ENCODE measurements at places on chromosomes 2 and 18. TPM values are rescaled to one million over a fixed set of nuclear protein-coding genes. Genes with fewer than 3 reads are reported as not detected.

DNA sequence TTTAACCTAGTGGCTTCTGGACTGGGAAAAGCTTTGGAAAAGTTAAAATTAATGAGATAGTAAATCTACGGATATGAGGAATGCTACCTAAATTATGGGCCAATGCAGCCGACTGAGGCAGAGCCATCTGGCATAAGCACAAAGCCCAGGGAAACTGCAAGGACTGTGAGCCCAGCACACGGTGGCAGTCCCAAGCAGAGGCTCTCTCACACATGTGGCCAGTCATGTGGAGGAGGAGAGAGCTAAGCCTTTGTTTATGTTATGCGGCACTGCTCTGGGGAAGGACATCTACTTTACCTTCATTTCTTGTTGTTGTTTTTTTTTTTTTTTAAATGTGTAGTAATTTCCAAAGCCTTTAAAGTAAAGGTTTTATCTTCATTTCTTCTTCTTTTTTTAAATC lies 267.0 kb downstream of the STK39 start:
- no peaks in the 10 kb centered on the region for H3K27me3 ChIP-seq
- no peak overlapping the region for H3K27ac ChIP-seq
- no peak overlapping the region for H3K4me3 ChIP-seq
- peaks cover 11% of the 10 kb centered on the region for H3K36me3 ChIP-seq

DNA sequence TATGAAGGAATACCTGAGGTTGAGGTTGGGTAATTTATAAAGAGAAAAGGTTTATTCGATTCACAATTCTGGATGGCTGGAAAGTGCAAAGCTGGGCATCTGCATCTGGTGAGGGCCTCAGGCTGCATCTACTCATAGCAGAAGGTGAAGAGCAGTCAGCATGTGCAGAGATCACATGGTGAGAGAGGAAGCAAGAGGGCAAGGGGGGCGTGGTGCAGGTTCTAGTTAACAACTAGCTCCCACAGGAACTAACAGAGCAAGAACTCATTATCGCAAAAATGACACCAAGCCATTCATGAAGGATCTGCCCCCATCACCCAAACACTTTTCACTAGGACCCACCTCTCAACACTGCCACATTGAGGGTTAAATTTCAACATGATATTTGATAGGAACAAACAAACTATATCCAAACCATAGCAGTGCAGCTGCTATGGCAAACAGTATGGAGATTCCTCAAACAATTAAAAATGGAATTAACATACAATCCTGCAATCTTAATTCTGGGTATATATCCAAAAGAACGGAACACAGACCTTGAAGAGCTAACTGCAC lies 72.8 kb upstream of the LDLRAD4 start:
- H3K4me1 ChIP-seq = peaks cover 2% of the 10 kb centered on the region
- H3K4me3 ChIP-seq = no peak overlapping the region
- no peak overlapping the region for H3K27ac ChIP-seq
- H3K36me3 ChIP-seq = peaks cover 4% of the 10 kb centered on the region
- peaks cover 15% of the 10 kb centered on the region for H3K27me3 ChIP-seq

GRCh38 chr18:79299711-79300110 lies 96.0 kb upstream of the NFATC1 start:
- H3K27ac ChIP-seq = no peak overlapping the region
- no peaks in the 10 kb centered on the region for H3K27me3 ChIP-seq
- DNase-seq = no peak
- H3K36me3 ChIP-seq = peaks cover 15% of the 10 kb centered on the region
- peaks cover 12% of the 10 kb centered on the region for H3K4me1 ChIP-seq
- no peak overlapping the region for H3K4me3 ChIP-seq

GRCh38 chr18:46319783-46320182 lies 215.6 kb downstream of the HAUS1 start:
- no peak overlapping the region for H3K4me3 ChIP-seq
- H3K27me3 ChIP-seq = no peaks in the 10 kb centered on the region
- peaks cover 12% of the 10 kb centered on the region for H3K4me1 ChIP-seq
- DNase-seq = no peak
- H3K27ac ChIP-seq = no peak overlapping the region
- no peaks in the 10 kb centered on the region for H3K36me3 ChIP-seq

GRCh38 chr2:212505586-212505985 lies 33.0 kb downstream of the ERBB4 start:
- no peak for DNase-seq
- H3K27ac ChIP-seq = no peak overlapping the region
- no peaks in the 10 kb centered on the region for H3K4me1 ChIP-seq
- no peaks in the 10 kb centered on the region for H3K27me3 ChIP-seq

DNA sequence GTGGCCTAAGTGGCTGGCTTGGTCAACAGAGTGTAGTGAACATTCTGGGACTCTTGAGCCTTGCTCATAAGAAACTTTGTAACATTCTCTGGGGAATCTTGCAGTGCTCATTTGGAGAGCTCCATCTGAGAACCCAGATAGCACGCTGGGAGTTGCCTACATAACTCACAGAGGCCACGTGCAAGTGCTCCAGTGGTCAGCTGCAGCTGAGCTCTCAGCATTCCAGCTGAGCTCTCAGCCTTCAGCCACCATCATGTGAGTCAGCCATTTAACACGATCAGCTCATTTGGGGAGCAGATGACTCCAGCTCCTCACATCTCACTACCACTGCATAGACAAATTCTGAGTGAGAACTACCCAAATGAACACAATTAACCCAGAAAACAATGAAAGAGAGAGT lies 25.5 kb upstream of the CTNNA2 start:
- no peak overlapping the region for H3K4me3 ChIP-seq
- DNase-seq = no peak
- H3K4me1 ChIP-seq = no peaks in the 10 kb centered on the region
- no peaks in the 10 kb centered on the region for H3K36me3 ChIP-seq

DNA sequence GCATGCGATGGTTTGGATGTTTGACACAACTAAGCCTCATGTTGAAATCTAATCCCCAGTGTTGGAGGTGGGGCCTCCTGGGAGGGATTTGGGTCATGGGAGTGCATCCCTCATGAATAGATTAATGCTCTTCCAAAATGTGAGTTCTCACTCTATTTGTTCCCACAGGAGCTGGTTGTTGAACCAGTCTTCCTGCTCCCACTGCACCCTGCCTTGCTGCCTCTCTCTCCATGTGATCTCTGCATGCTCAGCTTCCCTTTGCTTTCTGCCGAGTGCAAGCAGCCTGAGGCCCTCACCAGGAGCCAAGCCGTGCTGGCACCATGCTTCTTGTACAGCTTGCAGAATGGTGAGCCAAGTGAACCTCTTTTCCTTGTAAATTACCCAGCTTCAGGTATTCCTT lies 206.8 kb downstream of the VAPA start:
- no peak for DNase-seq
- H3K4me3 ChIP-seq = no peak overlapping the region
- no peak overlapping the region for H3K27ac ChIP-seq
- peaks cover 9% of the 10 kb centered on the region for H3K27me3 ChIP-seq
- no peaks in the 10 kb centered on the region for H3K36me3 ChIP-seq
- H3K4me1 ChIP-seq = peaks cover 12% of the 10 kb centered on the region

DNA sequence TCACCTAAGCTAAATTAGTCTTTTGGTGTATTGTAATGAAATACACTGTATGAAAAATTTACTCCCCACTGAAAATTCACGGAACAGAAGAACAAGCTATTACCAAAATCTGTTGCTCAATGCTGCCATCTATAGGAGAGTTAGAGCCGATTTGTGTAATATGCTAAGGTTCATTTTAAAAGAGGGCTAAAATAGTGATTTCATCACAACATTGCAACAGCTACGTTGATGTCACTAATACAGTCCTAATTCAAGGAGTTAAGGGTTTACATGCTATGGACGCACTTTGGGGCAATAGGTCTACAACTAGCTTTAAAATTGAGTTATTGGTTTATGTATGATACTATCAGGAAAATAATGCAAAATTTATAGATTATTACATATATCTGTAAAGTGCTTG lies 3.0 kb upstream of the IRS1 start:
- peaks cover 49% of the 10 kb centered on the region for H3K27me3 ChIP-seq
- peaks cover 16% of the 10 kb centered on the region for H3K4me1 ChIP-seq
- no peak overlapping the region for H3K4me3 ChIP-seq
- H3K27ac ChIP-seq = no peak overlapping the region
- peaks cover 8% of the 10 kb centered on the region for H3K36me3 ChIP-seq
- DNase-seq = no peak

- H3K4me1 ChIP-seq = peaks cover 11% of the 10 kb centered on the region
- H3K4me3 ChIP-seq = peak overlapping the region; percentile 49
- H3K27ac ChIP-seq = no peak overlapping the region
- no peaks in the 10 kb centered on the region for H3K27me3 ChIP-seq
These were observed 312.2 kb upstream of the EPAS1 start for GRCh38 chr2:45984896-45985473.

GRCh38 chr2:95303191-95303919 lies 6.2 kb downstream of the KCNIP3 start:
- DNase-seq = no peak
- no peak overlapping the region for H3K27ac ChIP-seq
- H3K27me3 ChIP-seq = peaks cover 20% of the 10 kb centered on the region
- H3K4me1 ChIP-seq = peaks cover 2% of the 10 kb centered on the region
- no peaks in the 10 kb centered on the region for H3K36me3 ChIP-seq
- no peak overlapping the region for H3K4me3 ChIP-seq

GRCh38 chr2:229380101-229380625 lies 109.1 kb upstream of the PID1 start:
- H3K4me1 ChIP-seq = no peaks in the 10 kb centered on the region
- no peak overlapping the region for H3K4me3 ChIP-seq
- H3K36me3 ChIP-seq = no peaks in the 10 kb centered on the region
- DNase-seq = no peak

DNA sequence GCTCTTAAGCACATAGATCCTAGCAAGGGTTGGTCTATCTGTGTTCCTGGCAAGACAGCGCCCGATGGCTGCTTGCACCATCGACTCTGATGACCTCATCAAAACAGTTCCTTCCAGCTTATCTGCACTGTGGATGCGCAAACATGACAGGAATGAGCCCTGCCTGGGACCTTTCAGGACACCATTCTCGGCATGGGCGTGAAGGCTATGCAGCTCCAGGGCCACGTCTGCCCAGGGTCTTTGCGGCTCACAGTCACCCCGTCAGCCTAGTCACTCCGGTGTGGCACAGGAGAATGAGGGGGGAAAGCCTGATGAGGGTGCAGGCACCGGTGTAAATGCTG lies 147.8 kb upstream of the TWIST2 start:
- peaks cover 4% of the 10 kb centered on the region for H3K4me1 ChIP-seq
- no peak overlapping the region for H3K4me3 ChIP-seq
- DNase-seq = no peak
- H3K27me3 ChIP-seq = peaks cover 16% of the 10 kb centered on the region

DNA sequence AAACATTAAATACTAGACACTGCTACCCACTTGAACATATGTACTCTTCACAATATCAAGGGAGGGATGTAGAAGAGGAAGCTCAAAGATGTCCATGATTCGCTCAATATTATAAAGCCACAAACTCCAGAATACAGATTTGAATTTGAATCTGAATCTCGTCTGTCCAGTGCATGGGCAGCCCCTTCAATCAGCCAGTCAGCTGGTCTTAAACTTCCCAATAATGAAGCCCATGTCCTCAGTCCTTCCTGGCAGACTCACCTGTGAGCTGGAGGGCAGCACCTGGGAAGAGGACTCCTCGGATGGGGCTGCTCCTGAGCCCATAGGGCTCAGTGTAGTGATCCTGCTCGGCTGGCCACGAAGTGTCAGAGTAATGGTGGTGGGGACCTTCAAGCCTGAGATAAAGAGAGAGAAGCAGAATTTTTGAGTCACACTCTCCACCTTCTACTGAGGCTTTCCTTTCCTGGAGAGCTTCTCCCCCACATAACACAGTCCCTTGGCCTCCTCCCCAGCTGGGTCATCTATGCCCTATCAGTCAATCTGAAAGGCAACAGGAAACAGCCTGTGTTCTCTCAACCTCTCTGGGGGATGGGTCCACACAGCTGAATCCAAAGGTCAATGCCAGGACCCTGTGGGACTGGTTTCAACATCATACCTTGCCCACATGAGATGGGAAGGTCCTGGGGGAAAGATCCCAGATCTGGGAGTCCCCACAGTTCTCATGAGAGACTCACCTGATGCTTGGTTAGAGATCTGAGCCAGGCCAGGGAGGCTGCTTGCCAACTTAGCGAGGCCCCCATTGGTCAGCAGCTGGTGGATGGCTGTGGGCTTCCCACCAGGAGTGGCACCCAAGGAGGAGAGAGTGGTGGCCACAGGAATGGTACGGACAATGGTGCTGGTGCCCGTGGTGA lies 36.5 kb downstream of the KANSL3 start:
- DNase-seq = no peak
- peak overlapping the region; percentile 68 for H3K27ac ChIP-seq
- H3K27me3 ChIP-seq = no peaks in the 10 kb centered on the region
- peaks cover 12% of the 10 kb centered on the region for H3K4me1 ChIP-seq
- H3K36me3 ChIP-seq = peaks cover 8% of the 10 kb centered on the region
- no peak overlapping the region for H3K4me3 ChIP-seq

DNA sequence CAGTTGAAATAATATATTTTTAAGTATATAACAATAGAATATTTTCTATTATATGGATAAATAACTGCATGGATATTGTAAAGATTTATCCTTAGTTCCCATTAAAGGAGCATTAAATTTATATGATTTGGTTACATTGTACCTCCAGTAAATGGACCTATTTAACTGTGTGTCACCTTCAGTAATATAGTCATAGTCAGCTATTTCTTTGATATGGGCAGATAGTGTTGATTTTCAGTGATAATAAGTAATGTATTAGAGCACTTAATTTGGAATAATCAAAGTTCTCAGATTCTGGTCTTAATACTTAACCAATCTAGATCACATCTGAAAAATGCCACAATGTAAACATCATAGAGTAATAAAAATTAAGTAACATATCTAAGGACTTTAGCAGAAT lies 1527.3 kb upstream of the NXPH2 start:
- DNase-seq = no peak
- H3K4me1 ChIP-seq = no peaks in the 10 kb centered on the region
- H3K36me3 ChIP-seq = no peaks in the 10 kb centered on the region
- no peak overlapping the region for H3K4me3 ChIP-seq
- no peaks in the 10 kb centered on the region for H3K27me3 ChIP-seq

DNA sequence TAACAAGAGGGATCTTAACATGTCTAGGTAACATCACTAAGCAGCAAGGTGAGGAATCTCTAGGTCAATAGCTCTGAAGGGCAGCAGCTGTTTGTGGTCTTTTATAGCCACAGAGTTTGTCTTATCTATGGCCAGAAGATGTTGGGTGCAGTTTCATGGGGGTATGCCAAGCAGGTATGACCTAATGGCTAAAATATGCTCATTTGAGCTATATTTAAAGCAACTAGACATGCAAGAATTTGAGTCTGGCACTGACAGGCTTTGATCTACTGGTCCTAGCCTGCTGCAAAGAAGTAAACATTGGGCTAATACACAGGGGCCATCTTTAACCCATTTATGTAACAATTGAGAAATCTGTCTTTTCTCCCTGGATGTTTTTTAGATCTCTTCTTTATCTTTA lies 13.9 kb upstream of the UGP2 start:
- no peak for DNase-seq
- H3K36me3 ChIP-seq = peaks cover 8% of the 10 kb centered on the region
- H3K27me3 ChIP-seq = peaks cover 25% of the 10 kb centered on the region
- H3K4me3 ChIP-seq = no peak overlapping the region
- H3K4me1 ChIP-seq = no peaks in the 10 kb centered on the region
- H3K27ac ChIP-seq = no peak overlapping the region

GRCh38 chr18:60861575-60861974 lies 471.7 kb upstream of the CDH20 start:
- no peak for DNase-seq
- no peak overlapping the region for H3K27ac ChIP-seq
- H3K4me3 ChIP-seq = no peak overlapping the region
- H3K27me3 ChIP-seq = no peaks in the 10 kb centered on the region

CNOT11 gene
- total RNA-seq = 48.3 TPM

ALPP gene
- total RNA-seq = 0.45 TPM

SLC9A4 gene
- total RNA-seq = 0.18 TPM

UCN gene
- total RNA-seq = 1.6 TPM
